A549 treated with RU486 at 1 μM for 4 hours (cell line): ENCODE measurements at places on chromosomes 7 and 10. TPM values are rescaled to one million over a fixed set of nuclear protein-coding genes. Genes with fewer than 3 reads are reported as not detected.

Gene AOAH
- total RNA-seq: 0.10 TPM in 1 of 5 replicates, not detected in the others

Gene PVRIG
- not detected in 5 replicates for total RNA-seq

Gene IKZF1
- not detected in 5 replicates for total RNA-seq

Gene AGAP9
- 8.0 to 9.7 TPM (median 9.2 TPM) in 5 replicates for total RNA-seq

Gene DLX5
- total RNA-seq: not detected in 5 replicates

Gene TEX47
- not detected in 5 replicates for total RNA-seq

Gene SAMD9
- total RNA-seq: 1.8 to 7.4 TPM (median 5.9 TPM) in 5 replicates

Gene NME8
- total RNA-seq: not detected in 5 replicates

Gene C10orf67
- total RNA-seq: 0.03 to 0.24 TPM (median 0.13 TPM) in 4 of 5 replicates, not detected in the other

Gene PON3
- 27.0 to 38.0 TPM (median 34.3 TPM) in 5 replicates for total RNA-seq

Gene SPDYE9
- not detected in 5 replicates for total RNA-seq

Gene PPP1R17
- total RNA-seq: not detected in 5 replicates

Gene TRA2A
- 70.1 to 91.6 TPM (median 73.3 TPM) in 5 replicates for total RNA-seq

Gene AKR1C8
- total RNA-seq: 0.21 TPM in 1 of 5 replicates, not detected in the others

Gene ZFYVE27
- total RNA-seq: 19.5 to 25.5 TPM (median 24.7 TPM) in 5 replicates

Gene TUBAL3
- total RNA-seq: 0.13 to 0.48 TPM (median 0.29 TPM) in 5 replicates

Gene C10orf62
- total RNA-seq: not detected in 5 replicates

Gene ASIC3
- total RNA-seq: 5.7 to 12.6 TPM (median 12.2 TPM) in 5 replicates

Gene KCP
- total RNA-seq: 0.08 to 0.18 TPM (median 0.14 TPM) in 5 replicates

Gene PNLIP
- not detected in 5 replicates for total RNA-seq

Gene VWDE
- 0.18 to 0.99 TPM (median 0.40 TPM) in 5 replicates for total RNA-seq

Gene VAX1
- 1.2 to 1.7 TPM (median 1.4 TPM) in 5 replicates for total RNA-seq

Gene OR2A42
- total RNA-seq: not detected in 5 replicates

Gene GPR15LG
- total RNA-seq: not detected in 5 replicates

Gene MRLN
- not detected in 5 replicates for total RNA-seq

Gene ING3
- 4.8 to 7.6 TPM (median 5.4 TPM) in 5 replicates for total RNA-seq

Gene CACNA2D1
- 3.8 to 12.4 TPM (median 7.7 TPM) in 5 replicates for total RNA-seq

Gene HOXA10
- 6.4 to 8.3 TPM (median 7.5 TPM) in 5 replicates for total RNA-seq

Gene CPN1
- 0.18 to 0.43 TPM (median 0.39 TPM) in 5 replicates for total RNA-seq

Gene NOS3
- total RNA-seq: 0.15 to 0.55 TPM (median 0.49 TPM) in 5 replicates

Gene SPRN
- total RNA-seq: 0.11 to 0.28 TPM (median 0.15 TPM) in 5 replicates

Gene CRYGN
- total RNA-seq: not detected in 5 replicates

Gene MOGAT3
- not detected in 5 replicates for total RNA-seq

Gene SPDYE6
- not detected in 5 replicates for total RNA-seq

Gene CD36
- 0.06 to 0.29 TPM (median 0.15 TPM) in 4 of 5 replicates, not detected in the other for total RNA-seq

Gene MAGI2
- 0.16 to 0.51 TPM (median 0.36 TPM) in 5 replicates for total RNA-seq

Gene SLC26A5
- not detected in 5 replicates for total RNA-seq

Gene KCNIP2
- 0.54 to 1.2 TPM (median 0.73 TPM) in 5 replicates for total RNA-seq

Gene LRWD1
- 22.8 to 33.4 TPM (median 26.4 TPM) in 5 replicates for total RNA-seq

Gene FAM237B
- not detected in 5 replicates for total RNA-seq

Gene TRPV6
- total RNA-seq: not detected in 5 replicates

Gene ACSL5
- total RNA-seq: 0.14 to 0.32 TPM (median 0.24 TPM) in 4 of 5 replicates, not detected in the other
